Immature natural killer cell (primary cell): ENCODE measurements at places on chromosomes 2 and 18.

DNA sequence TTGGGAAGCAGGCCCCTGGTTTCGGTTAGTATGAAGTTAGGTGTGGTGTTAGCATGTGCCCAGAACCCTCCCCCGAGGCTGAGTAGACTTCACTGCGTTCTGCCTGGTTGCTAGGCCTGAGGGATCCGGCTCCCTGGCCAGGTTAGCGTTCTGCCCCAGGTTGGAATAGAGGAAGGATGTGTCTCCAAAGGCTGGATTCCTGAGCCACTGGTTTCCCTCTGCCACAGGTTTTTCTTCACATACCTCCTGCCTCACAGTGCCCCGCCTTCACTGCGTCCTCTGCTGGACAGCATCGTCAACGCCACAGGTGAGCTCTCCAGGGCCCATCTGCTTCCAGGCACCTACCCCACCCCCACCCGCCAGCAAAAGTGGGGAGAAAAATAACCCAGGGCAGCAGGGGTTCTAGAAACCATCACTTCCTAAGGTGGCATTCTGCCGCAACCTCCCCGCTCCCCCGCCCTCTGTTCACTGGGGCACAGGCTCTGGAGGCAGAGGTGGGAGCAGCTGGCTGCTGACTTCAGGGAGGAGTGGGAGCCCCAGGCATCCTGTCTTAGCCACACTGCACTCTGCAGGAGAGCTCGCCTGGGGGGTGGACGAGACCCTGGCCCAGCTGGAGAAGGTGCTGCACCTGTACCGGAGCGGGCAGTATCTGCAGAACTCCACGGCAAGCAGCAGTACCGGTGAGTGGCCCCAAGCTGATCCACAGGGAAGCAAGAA is 7.1 kb downstream of the PKDCC start:
- DNase-seq: no peak
- H3K36me3 ChIP-seq: no peaks in the 10 kb centered on the region
- no peaks in the 10 kb centered on the region for H3K4me1 ChIP-seq
- no peak overlapping the region for H3K4me3 ChIP-seq

DNA sequence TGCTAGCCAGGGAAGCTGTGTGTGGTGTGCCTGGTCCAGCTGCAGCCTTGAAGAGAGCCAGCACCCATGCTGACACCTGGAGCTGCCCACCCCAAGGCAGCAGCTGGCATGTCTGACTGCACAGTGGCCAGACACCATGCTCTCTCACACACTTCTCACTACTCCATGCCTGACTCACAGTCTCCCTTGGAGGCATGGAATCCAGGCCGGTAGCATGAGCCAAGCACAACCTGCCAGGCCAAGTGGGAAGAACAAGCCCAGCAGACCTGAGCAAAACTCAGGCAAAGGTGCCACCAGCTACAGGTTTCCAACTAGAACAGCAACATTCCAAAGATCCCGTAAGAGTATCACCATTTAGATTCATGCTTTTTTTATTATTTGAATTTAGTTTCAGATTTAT is 625.3 kb upstream of the LRRTM4 start:
- H3K27me3 ChIP-seq: no peaks in the 10 kb centered on the region
- no peak overlapping the region for H3K4me3 ChIP-seq
- H3K27ac ChIP-seq: no peak overlapping the region
- no peak for DNase-seq

DNA sequence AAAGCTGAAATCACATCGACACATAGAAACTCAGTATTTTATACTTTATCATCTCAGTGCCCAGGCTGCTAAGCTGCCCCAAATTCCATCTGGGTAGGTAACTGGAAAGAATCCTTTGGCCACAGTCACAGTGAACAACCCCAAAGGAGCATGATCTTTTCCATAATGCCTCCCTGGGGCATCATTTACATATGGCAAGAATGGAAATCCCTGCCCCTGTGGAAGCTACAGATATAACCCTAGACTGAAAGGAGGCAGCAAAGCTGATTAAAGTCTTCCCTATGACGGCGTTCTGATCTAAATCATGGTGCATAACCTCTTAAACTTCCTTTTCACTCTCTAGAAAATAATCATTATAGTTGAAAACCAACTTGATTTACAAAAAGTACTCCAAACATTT is 41.5 kb downstream of the MAP3K19 start:
- H3K4me1 ChIP-seq: no peaks in the 10 kb centered on the region
- no peak overlapping the region for H3K4me3 ChIP-seq
- DNase-seq: no peak

DNA sequence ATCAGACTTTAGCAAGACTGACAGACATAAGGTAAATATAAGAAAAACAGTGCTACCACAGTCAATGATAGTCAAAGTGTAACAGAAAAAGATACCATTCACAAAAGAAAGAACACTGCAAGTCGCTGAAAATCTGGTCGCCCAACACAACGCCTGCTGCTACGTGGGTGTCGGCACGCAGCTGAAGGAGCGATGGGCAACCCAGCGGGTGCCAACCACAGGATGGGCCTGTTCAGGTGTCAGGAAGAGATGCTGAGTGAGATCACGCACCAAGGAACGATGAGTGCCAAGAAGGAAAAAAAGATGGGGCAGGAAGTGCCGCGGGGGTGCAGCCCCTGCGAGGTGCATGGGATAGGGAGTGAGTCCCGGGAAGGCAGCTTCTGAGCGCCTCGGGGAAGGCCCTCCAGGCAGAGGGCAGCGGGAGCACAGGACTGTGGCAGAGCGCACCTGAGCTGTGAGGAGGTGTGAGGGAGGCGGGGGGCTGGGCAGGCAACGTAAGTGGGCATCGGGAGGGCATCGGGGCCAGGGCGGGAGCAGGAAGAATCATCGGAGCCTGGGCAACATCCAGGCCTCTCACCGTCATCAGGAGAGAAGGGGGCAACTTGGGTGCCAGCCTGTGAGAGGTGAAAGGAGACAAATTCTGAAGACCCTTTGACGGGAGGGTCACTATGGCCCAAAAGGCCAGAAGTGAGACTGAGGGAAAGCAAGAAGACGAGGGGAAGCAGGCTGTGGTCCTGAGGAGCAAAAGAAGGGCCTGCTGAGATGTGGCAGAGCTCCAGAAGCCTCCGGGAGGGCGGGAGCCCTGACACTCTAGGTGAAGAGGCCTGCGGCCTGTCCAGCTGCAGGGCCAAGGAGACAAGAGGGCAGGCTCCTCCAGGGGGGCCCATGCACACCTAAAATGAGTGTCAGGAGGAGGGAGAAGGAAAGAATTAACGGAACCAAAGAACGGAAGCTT is 14.8 kb upstream of the MTERF4 start:
- H3K27ac ChIP-seq: no peak overlapping the region
- H3K27me3 ChIP-seq: no peaks in the 10 kb centered on the region
- no peaks in the 10 kb centered on the region for H3K4me1 ChIP-seq
- H3K4me3 ChIP-seq: no peak overlapping the region
- peaks cover 17% of the 10 kb centered on the region for H3K36me3 ChIP-seq

GRCh38 chr18:47397671-47398319 is 146.3 kb upstream of the SKOR2 start:
- no peaks in the 10 kb centered on the region for H3K4me1 ChIP-seq
- H3K27me3 ChIP-seq: no peaks in the 10 kb centered on the region
- no peak overlapping the region for H3K4me3 ChIP-seq
- DNase-seq: no peak
- H3K27ac ChIP-seq: no peak overlapping the region

- H3K4me3 ChIP-seq: no peak overlapping the region
- no peak for DNase-seq
- no peaks in the 10 kb centered on the region for H3K27me3 ChIP-seq
- no peak overlapping the region for H3K27ac ChIP-seq
These were observed 194.7 kb upstream of the ERBB4 start for GRCh38 chr2:212733273-212733672.
